ENCODE measurements at places on chromosomes 13 and 19. TPM values are rescaled to one million over a fixed set of nuclear protein-coding genes. Genes with fewer than 3 reads are reported as not detected.

CLDND2 gene
- 3.4 TPM for polyA plus RNA-seq

SOX1 gene
- 2.4 TPM for polyA plus RNA-seq

FLT3 gene
- polyA plus RNA-seq: not detected

SH2D3A gene
- not detected for polyA plus RNA-seq

ZNF83 gene
- 22.7 TPM for polyA plus RNA-seq

B3GNT8 gene
- not detected for polyA plus RNA-seq

SIAH3 gene
- 27.0 TPM for polyA plus RNA-seq

CEACAM4 gene
- not detected for polyA plus RNA-seq

HIF3A gene
- 0.09 TPM for polyA plus RNA-seq

TRIM28 gene
- polyA plus RNA-seq: 31.4 TPM

TMEM221 gene
- polyA plus RNA-seq: not detected

ALDH16A1 gene
- 2.8 TPM for polyA plus RNA-seq

ZNF486 gene
- 3.4 TPM for polyA plus RNA-seq

LYPD4 gene
- not detected for polyA plus RNA-seq

CDKN2D gene
- polyA plus RNA-seq: 34.4 TPM

IQCN gene
- not detected for polyA plus RNA-seq

LSR gene
- polyA plus RNA-seq: not detected

HSD17B14 gene
- polyA plus RNA-seq: 12.5 TPM

RFPL4A gene
- polyA plus RNA-seq: not detected

Measured in Purkinje cell (primary cell).